ENCODE measurements at places on chromosomes 2 and 18.

- peak; percentile 100 for DNase-seq
These were observed 54.1 kb downstream of the TAF1B start for GRCh38 chr2:9897331-9897737.

DNA sequence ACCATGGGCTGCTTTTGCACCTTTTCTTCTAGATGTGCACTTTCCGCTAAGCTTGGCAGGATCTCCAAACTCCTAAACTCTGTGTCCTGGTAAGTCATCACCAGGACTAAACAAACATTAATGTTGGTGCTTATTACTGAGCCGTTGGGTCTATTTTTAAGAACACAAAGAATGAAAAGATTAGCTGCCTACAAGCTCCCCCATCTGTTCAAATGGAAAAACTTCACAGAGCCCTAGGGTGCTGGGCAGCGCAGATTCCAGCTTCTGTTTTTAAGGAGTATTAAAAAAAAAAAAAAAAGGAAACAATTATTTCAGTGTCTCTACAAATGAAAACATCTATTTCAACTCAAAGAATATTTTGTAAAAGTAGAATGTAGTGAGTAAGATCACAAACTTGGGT lies 97.8 kb upstream of the AQP4 start:
- no peak for DNase-seq

DNA sequence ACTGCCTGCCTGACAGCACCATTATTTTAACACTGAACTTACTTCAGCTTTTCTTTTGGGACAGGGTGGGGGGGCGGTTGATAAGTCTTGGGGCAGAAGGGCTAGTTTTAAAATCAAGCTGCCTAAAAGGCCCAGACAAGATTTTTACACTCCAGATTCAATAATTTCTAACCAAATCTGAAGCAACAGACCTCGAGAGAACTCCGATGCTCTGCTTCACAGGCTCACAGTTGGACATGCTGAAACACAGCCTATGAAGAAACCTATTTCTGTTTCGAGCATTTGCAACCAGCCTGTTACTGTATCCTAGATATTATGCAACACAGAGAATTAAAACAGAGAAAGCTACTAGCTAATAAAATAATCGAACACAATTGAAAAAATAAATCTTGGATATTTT lies 1.3 kb upstream of the MYT1L start:
- DNase-seq: no peak

- no peak for DNase-seq
These were observed 465.7 kb upstream of the NRP2 start for GRCh38 chr2:205216580-205216979.

DNA sequence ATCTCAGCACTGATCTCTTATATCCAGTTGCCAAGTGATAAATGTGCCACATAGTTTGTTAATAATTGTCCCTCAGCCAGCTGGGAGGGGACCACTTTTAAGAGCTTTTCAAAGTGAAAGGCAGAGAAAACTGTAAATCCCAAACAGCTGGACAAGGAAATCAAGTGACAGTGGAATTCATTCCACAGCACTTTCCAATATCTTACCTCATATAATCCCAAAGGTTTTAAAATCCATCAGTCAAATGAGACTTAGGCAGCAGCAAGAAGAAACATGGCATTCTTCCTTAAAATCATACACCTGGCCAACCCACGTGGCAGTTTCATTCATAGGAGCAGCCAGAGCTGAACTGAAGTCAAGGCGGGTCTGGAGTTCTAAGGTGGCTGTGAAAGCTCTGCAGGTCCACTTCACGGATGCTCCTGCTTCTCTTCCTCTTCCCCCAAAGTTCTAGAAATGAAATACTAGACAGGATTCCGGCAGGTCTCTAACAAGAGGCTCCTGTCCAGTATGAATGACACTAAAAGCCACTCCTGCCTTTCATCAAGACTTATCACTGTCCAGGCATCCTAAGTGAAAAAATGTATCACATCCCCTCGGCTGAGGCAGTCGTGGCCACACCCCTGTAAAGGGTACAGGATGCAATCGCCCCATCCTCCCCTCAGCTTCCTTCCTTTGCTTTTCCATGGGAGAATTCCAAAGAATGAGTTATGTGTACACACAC lies 190.4 kb upstream of the STK17B start:
- peak; percentile 23 for DNase-seq

DNA sequence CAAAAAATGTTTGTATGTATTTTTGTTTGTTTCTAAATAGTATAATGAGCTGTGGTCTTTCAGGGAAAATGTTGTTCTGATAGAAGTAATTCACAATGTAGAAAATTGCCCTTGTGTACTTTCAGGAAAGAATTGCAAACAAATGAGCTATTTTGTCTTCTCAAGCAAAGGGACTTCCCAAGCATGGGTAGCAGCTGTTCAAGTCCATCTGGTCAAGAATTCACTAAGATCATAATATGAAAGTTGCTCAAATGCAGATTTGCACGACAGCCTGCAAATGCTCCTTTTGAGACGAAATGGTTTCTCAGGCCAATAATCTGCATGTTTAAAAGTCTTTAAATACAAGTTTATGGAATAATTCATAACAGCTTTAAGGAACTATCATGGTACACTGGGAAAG lies 51.9 kb upstream of the HNMT start:
- DNase-seq: no peak

DNA sequence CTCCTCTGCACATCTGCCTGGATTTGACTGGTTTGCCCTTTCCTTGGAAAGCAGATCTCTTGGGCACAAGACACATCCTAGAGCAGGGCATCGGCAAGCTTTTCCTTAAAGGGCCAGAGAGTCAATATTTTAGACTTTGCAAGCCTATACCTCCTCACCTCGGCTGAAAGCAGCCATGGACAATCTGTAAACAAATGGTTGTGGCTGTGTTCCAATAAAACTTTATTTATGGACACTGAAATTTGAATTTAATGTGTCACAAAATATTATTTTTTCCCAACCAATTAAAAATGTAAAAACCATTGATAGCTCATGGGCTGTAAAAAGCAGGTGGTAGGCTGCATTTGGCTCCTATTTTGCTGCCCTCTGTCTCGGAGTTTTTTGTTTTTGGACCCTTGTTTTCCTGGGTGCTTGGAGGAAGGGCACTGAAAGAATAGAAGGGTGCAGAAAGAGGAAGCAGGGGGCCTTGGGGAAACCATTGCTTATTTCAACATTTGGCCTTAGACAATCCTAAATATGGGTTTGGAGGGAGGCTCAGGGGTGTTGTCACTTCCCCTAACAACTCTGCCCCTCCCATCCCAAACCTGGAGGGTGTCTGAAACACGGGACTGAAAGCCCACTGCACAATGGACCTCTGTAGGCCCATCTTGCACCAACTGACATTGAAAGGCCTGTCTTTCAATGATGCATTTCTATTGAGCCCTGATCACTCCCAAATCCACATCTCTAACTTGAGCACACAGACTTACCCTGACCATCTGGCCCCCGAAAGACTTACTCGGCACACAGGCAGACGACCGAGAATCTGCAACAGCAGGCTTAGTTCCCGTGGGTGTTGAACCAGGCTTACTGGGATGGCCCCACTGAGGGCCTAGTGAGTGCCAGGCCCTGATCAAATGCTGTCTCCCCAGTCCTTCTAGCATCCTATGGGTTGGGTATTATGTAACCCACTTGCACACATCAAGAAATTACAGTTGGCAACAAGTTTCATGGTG lies 7.1 kb upstream of the ZFP36L2 start:
- DNase-seq: no peak

GRCh38 chr2:20150806-20151571 lies 73.9 kb downstream of the SDC1 start:
- DNase-seq: no peak

GRCh38 chr2:156332284-156332533 lies 312 bp downstream of the NR4A2 start:
- DNase-seq: no peak

DNA sequence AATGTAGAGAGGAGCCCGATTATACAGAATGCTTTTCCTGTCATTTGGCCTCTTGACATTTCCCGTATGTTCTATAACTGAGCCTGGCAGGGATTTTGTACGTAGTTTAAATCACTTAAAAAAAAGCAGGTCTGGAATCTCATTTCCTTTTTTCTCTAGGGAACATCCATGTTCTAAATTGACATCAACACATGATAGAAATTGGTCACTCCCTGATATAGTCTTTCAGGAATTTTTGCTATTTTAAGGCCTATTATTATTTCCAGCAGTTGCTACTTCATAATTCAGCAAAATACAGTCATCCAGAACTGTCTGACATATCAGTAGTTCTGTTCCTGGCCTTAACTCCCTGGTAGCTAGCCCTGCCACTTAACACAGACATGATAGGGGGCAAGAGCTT lies 565.7 kb upstream of the ZEB2 start:
- DNase-seq: no peak

DNA sequence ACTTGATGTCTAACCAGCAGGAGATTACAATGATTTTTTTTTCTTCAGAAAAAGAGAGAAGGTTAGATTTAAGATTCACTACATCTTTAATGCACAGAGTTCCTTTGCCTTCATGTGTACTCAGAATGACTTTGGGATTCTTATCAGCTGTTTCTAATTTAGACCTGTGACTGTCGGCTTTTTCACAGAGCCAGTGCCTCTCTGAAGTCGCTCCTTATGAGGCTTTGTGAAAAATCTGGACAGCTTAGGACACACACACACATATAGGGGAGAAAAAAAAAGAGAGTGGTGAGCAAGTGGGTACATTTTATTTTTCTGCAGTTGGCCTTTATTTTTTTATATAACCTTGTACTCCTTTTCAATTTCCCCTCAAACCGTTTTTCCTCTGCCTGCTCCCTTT lies 893.1 kb upstream of the CELF4 start:
- DNase-seq: no peak

- DNase-seq: no peak
These were observed 128.0 kb upstream of the SETBP1 start for GRCh38 chr18:44552706-44553105.

DNA sequence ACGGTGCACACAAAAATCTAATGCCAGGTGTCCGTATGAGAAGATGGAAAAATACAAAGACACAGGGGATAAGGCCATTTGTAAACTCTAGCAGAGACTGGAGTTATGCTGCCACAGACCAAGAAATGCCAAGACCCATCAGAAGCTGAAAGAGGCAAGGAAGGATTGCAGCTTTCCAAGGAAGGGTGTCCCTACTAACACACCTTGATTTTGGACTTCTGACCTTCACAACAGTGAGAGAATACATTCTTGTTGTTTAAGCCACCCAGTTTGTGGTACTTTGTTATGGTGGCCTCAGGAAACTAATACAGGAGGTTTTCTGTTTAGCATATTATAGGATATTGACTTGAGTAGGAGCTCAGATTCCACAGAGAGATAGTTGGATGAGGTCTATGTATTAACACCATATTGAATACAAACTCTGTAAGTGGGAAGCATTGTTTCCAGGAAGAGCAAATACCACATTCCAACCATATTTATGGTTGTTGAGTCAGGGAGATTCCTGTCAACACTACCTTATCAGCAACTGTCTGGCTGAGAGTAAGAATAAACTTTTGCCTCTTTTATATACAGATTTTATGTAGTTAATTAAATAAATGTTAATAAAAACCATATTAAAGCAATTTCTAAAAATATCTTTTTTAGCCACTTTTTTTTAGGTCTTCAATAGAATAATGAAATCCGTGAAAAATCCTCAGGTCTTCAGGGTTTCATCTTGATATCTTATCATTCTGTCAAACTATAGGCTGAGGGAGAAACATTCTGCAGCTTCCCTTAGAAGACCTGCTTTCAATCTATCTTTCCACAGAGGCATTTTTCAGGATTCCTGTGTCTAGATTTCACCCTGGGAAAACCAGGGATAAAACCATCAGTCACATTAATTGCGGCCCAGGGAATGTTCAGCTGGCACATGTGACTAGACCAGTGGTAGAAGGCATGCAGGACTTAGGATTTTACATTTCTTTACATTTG lies 35.4 kb upstream of the HNMT start:
- peak; percentile 71 for DNase-seq

GRCh38 chr18:77803024-77803423 lies 553.4 kb downstream of the GALR1 start:
- DNase-seq: no peak

DNA sequence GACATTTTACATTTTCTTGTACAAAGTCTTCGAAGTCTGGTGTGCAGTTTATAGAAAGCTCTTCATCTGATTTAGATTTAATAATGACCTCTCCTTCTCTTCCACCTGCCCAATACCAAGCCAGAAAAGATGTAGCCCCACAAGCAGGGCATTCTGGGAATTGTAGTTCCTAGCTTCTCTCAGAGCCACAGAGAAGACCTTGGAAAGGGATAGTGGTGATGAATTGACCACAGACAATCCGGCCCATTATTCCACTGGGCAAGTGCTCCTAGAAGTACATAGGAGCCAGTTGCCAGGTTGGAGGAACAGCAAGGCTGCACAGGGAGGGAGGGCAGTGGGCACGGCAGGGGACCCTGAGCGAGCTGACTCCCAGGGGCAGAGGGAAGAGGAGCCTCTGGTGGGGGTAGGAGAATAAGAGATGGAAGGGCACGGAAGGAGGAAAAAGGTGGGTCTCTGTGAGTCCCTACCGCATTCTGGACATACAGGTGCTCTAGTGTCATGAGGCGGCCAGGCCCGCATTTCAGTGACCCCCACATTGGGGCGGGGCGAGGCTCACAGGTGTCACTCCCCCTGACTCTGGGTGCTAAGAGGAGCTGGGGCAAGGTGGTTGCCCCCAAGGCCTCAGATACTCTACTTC lies 152.5 kb upstream of the HAAO start:
- peak; percentile 38 for DNase-seq

DNA sequence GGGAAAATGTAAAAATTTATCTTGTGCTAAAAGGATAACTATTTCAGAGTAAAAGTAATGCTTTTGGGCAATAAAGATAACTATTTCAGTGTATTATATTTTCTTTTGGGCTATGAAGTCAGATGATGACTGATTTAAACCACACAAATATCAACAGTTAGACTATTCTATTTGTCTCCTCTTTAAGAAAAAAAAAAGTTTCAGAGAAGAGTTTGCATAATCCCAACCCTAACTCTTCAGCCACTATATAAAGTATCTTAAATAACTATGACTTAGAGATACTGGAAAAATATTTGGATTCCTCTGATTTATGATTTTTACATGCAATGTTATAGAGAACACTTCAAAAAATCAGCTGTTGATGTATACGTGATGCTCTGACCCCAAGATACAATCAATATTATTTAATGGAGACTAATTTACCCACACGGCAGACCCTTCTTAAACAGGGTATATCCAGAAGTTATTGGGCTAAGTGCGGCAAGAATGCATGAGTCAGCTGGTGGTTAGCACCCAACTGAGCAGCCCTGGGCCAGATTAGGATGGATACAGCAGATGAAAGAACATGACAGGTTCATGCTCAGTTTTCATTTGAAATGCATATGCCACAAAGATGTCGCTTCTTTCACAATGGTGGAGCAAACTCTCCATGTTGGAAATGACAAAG lies 279.0 kb downstream of the AFF3 start:
- DNase-seq: no peak
